Activated CD8-positive, alpha-beta memory T cell treated with anti-CD3 and anti-CD28 coated beads, Interleukin-2, amount 50 U/mL, for 4 hours (primary cell): ENCODE measurements at places on chromosomes 12 and 14.

DNA sequence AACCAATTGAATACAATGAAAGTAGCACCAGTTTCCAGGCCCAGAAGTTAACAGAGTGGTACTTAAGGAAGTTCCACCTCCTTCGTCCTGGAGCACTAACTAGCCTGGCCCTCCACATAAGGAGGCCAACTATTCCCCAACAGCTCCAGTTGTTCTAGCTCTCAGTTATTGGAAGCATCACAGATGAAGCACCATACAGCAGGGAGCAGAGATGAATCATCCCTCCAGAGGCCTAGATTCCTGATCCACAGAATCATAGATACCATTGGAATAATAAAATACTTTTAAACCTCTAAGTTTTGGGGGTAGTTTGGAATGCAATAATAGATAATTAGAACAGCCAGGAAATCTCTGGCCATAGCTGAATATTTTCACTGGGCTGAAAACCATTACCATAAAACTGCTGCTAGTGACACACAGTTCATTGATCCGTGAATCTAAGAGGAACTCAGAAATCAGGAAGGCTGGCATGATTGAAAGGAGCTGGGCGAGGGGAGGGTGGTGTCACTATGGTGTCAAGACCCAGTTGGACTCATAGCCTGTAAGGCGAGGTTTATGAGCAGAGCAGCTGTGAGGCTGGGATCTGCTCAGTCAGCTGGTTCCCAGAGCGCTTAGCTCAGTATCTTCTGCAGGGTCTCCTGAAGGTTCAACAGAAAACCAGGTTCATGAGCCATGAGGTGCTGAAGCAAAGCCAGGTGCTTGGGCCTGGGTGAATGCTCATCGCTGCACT, 371.4 kb upstream of the TMTC1 start:
- no peak for DNase-seq

GRCh38 chr14:33631021-33631420, 319.9 kb downstream of the EGLN3 start:
- DNase-seq: no peak

DNA sequence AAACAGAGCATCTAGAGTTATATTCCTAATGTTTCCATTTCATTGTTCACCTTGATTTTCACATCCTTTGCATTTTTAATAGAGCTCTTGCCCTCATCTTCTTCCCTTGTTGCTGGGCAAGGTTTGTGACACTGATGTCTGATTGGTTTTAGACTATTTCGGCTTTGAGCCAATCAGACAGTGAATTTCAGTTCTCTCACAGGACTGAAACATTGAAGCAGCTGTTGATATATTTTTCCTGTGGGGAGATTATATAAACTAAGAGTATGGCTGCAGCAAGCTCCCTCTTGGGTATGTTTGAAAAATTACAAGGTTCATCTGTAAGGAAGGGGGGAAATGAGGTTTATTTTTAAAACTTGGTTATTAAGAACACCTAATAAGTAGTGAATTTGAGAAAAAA, 51.2 kb downstream of the ATF7IP start:
- no peak for DNase-seq

DNA sequence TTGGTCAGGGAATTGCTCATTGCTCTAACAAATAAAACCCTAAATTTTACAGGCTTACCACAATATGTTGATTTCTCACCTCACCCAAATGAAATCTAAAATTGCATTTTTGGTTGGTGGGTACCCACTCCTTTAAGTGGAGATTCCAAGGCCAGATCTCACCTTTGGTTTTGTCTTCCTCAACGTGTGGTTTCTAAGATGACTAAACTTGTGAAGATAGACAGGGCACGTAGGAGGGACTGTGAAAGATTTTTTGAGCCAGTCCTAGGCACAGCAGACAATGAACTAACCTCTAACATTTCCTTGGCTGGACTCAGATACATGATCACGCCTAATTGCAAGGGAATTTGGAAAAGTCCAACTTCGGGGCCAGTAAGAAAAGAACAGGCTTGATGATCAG, 1003.9 kb downstream of the FLRT2 start:
- no peak for DNase-seq
